Placental epithelial cell (primary cell): ENCODE measurements at places on chromosomes 13 and 19. TPM values are rescaled to one million over a fixed set of nuclear protein-coding genes. Genes with fewer than 3 reads are reported as not detected.

ZNF560 gene
- total RNA-seq = 0.33 and 0.39 TPM in 2 replicates

SMIM17 gene
- not detected in 2 replicates for total RNA-seq

CLPTM1 gene
- total RNA-seq = 52.4 and 63.6 TPM in 2 replicates

XRCC1 gene
- 27.0 and 51.8 TPM in 2 replicates for total RNA-seq

OR1M1 gene
- not detected in 2 replicates for total RNA-seq

MATK gene
- not detected in 2 replicates for total RNA-seq

FUT1 gene
- total RNA-seq = 0.39 and 1.5 TPM in 2 replicates

NLRP5 gene
- not detected in 2 replicates for total RNA-seq

NCR1 gene
- not detected in 2 replicates for total RNA-seq

PRTN3 gene
- not detected in 2 replicates for total RNA-seq

APOE gene
- total RNA-seq = 3.9 and 22.0 TPM in 2 replicates

ZNF723 gene
- total RNA-seq = not detected in 2 replicates
